Cerebellar nuclear complex (tissue), 1 donor: ENCODE measurements at places on chromosomes 4 and X.

GRCh38 chr4:147755561-147756295 lies 23.8 kb downstream of the ARHGAP10 start:
- no peak for DNase-seq

- no peak for DNase-seq
Measured at GRCh38 chr4:110886270-110886669, 263.4 kb upstream of the PITX2 start.

DNA sequence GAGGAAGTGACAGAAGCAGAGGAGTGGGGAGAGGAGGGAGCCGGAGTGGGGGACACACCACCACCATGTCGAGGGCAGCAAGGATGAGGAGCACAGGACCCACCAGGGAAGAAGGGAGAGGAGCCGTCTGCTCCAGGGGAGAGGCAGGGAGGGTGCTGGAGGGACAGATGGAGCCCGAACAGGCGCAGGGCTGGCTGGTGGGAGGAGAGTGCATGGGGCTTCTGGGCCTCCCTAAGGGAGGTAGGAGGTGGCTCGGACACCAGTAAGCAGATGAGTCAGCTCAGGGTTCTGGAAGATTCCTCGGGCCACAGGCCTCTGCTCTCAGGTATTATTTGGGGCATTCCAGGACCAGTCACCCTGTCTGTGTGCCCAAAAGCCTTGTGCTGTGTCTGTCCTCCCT lies 29.8 kb downstream of the ATP2B3 start:
- DNase-seq = no peak

- DNase-seq = no peak
Measured at GRCh38 chr4:122783301-122784215, 43.1 kb upstream of the FGF2 start.

- DNase-seq = no peak
Measured at GRCh38 chrX:40513012-40513411, 67.8 kb upstream of the ATP6AP2 start.

DNA sequence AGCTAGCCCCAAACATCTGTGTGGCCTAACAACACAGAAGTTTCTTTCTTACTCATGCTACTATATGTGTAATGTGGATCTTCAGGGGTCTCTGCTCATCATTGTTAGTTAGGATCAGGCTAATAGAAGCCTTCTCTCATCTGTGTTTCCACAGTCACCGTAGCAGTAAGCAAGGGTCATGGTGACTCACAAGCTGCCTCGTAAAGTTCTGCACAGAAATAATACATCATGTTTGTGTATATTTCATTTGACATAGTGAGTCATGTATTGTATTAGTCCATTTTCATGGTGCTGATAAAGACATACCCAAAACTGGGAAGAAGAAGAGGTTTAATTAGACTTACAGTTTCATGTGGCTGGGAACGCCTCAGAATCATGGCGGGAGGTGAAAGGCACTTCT lies 38.7 kb downstream of the SLC4A4 start:
- no peak for DNase-seq

DNA sequence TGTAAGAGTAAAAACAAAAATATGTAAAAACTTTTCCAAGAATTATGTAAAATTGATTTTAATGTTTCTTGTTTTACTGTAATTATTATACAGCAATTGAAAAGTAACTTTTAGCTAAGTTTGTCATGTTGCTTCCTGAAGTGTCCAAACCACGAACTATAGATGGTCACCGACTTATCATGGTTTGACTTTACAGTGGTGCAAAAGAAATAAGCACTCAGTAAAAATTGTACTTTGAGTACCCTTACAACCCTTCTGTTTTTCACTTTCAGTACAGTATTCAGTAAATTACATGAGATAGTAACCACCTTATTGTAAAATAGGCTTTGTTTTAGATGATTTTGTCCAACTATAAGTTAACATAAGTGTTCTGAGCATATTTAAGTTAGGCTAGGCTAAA lies 93.8 kb downstream of the SLC10A6 start:
- no peak for DNase-seq

DNA sequence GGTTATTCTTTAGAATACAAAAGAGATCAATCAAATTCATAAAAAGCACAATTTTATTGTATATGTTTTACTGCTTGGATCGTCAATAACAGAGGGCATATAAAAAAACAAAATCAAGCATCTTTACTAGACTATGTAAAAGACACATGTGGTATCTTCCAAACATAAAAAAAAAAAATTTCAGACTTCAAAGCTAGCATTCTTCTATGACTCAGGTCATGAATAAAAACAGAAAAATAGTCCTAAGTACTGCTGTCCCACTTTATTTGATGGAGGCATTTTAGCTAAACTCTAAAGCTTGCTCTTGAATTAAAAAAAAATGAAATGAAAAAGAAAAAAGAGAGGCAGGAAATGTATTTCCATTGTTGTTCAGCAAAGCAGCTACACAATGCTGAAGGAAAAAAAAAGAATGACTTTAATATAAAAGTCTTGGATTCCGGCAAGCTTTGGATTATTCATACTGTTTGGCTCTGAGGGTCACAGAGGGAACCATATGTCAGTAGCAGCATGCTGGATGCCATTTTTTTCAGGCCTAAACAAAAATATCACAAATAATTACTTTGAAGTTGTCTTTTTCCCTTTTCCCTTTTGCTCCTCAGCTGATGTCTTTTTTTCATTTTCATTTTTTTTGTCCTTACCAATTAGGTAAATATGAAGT lies 249.1 kb upstream of the DIAPH2 start:
- DNase-seq = no peak

DNA sequence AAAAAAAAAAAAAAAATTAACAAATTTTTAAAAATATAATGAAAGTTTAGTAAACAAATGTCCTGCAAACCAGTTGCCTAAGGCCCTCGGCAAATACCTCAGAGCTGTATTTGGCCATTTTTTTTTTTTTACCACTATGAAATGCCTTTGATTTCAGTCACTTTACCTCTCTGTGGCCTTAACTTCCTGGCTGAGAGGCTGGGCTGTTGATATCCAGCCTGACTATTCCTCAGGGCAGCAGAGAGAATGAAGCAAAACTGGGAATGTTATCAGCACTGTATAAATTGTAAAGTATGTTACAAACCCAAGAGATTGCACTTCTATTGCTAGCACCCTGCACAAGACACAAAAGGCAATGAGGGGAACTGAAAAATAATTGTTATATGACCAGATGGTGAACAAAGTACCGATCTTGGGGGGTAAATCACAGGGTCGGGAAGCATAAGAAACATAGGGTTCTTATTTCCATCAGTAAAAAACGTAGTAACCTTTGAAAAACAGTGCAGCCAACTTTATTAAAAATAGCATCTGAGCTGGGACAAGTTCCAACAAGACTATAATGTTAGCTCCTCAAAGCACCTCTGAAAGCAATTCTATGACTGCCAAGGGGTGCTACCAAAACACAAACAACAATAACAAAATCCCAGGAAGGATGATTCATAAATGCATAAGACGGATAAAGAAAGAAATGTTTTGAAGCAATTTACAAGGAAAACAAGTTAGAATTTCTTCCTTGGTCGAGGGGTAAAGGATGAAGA lies 18.1 kb downstream of the USP46 start:
- DNase-seq = no peak

GRCh38 chrX:13087322-13088155 lies 43.1 kb upstream of the FAM9C start:
- DNase-seq = no peak

DNA sequence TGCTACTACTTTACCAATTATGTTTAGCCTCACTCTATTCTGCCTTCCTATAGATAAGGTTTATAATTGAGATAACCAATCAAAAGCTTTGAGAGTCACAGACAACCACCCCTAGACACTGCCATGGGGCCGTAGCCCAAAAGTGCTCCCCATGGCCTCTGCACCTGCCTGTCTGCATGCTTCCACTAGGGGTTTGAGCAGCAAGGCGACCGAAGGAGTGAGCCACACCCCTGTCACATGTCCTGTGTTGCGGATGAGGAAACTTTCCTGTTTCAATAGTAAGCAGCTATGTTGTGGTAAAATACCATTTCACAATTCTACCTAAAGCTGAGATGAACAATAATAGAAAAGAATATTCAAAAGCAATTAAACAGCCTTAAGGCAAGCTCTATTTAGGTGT lies 856.0 kb upstream of the FRG1 start:
- DNase-seq = no peak

DNA sequence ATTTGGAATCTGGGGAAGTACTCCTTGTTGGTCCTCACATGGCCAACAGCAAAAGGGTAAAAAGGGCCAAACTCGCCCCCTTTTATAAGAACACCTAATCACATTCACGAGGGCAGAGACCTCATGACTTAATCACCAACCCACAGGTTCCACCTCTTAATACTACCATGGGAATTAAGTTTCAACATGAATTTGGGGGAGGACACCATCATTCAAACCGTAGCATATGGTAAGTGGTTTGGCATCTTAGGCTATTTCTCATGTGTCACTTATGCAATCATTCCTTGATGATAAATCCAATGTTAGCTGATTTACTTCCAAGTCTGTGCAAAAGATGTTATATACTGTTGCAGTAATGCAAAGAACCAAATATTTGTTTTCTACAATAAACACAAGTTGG lies 302.9 kb upstream of the FAM241A start:
- no peak for DNase-seq

- no peak for DNase-seq
Measured at GRCh38 chr4:128812442-128813235, 3.1 kb downstream of the JADE1 start.

- no peak for DNase-seq
Measured at GRCh38 chr4:11843340-11843739, 414.6 kb upstream of the HS3ST1 start.

DNA sequence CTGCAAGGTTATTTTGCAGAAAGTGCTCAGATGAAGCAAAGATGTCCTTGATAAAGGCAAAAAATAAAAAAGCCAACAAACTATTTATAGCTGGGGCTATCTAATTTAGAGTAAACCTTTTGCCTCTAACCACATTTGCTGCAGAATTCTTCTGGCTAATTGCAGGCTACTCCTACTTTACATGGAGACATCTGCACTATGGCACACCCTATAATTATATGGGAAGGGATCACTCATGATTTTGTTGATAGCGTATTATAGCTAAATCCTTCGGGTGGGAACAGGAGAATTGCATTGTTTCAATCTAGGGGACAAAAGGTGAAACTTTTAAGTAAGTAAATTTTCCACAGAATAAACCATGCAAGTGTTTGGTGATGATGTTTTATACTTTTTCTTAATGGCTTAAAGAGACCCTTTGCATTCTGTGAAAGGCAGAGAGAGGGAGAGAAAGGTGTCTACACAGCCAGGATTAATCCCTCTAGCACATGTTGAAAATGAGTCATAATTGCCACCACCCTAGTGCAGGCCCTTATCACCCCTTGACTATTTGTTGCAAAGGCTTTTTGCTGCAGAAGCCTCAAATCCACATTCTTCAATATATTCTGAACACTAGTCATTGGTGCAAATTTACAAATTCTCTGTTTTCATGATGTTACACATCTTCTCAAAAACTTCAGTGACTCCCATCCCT lies 221.3 kb upstream of the BMP3 start:
- DNase-seq = no peak

DNA sequence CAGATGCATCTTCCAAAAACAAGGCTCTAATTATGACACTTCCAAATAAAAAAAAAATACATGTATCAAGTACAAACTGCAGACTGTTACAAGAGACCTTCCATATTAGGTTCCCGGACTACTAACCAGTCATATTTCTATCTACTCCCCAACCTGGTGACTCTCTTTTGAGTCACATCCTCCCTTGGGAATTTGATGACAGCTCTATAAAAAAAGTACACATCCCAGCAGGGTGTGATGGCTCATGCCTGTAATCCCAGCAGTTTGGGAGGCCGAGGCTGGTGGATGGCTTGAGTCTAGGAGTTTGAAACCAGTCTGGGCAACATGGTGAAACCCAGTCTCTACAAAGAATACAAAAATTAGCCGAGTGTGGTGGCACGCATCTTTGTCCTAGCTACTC lies 14.9 kb downstream of the RPGR start:
- DNase-seq = no peak

DNA sequence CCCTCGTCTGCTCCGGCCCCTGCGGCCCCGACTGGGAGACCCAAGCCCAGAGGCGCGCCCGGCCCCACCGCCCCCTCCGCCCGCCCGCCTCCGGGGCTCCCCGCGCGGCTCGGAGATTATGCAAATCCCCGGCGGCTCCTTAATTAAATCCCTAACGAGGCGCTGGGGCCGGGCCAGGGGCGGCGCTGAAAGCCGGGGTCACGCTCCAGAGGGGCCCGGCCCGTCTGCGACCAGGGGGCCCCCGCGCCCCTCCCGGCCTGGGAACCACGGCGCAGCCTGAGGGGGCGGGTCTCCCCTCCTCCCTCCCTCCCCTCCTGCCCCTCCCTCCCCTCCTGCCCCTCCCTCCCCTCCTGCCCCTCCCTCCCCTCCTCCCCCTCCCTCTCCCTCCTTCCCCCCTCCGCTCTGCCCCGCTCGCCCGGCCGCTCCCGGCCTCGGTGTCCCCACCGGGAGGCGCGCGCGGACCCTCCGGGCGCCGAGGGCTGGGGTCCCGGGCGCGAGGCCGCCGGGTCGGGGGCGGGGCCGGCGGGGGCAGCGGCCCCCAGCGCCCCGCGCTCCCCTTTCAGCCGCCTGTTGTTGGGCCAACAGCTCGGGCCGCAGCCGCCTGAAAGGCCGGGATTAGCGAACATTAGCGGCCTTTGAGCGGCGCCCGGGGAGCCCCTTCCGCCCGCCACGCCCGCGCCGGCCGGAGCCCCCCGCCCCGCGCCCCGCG lies 25.9 kb upstream of the FGFR3 start:
- no peak for DNase-seq

GRCh38 chr4:608236-608635 lies 17.1 kb upstream of the PDE6B start:
- DNase-seq = no peak

DNA sequence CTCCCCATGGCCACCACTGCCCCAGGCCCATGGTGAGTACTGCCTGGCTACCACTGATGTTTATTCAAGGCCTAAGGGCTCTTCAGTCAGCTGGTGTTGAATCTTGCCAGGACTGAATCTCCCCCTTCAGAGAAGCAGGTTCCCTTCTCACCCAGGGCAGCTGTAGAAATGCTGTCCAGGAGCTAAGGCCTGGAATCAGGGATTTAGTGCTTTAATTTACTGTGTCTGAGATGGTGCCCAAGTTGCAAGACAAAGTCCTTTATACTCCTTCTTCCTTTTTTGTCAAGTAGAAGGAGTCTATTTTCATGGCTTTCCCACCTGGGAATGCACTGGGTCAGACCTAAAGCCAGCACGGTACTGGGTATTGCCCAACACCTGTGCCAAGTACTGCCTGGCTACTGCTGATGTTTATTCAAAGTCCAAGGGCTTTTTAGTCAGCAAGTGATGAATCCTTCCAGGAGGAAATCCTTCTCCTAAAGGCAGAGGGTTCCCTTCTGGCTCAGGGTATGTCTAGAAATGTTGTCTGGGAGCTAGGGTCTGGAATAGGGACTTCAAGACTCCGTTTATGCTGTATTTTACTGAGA lies 117.6 kb upstream of the ATOH1 start:
- no peak for DNase-seq

- no peak for DNase-seq
Measured at GRCh38 chrX:22193851-22194659, 78.7 kb upstream of the CBLL2 start.

GRCh38 chr4:173018446-173018845 lies 150.2 kb upstream of the GALNT7 start:
- no peak for DNase-seq

DNA sequence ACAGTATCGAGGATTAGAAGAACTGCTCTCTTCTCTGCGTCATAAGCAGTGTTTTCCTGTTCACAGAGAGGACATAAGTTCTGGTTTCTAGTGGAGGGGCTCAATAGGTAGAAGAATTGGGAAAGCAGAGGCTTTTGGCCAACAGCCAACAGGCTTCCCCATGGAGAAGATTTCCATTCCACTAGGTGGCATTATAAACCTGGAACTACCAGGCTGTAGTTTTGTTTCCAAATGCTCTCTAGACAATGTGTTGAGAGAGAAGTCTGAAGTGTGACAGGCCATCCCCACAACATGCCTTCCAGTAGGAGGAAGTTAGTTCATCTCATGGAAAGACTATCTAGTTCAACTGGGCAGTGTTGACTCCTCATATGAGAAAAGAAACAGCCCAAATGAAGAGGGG lies 63.8 kb upstream of the ANXA10 start:
- no peak for DNase-seq
